ENCODE measurements at places on chromosomes 6 and 20. TPM values are rescaled to one million over a fixed set of nuclear protein-coding genes. Genes with fewer than 3 reads are reported as not detected.

Gene HNF4A
- not detected for total RNA-seq

- no peaks in the 10 kb centered on the region for H3K36me3 ChIP-seq
- peaks cover 5% of the 10 kb centered on the region for H3K27me3 ChIP-seq
- H3K4me3 ChIP-seq = no peak overlapping the region
- DNase-seq = peak; percentile 60
- no peaks in the 10 kb centered on the region for H3K4me1 ChIP-seq
Measured at GRCh38 chr20:61949714-61950640, 115.7 kb downstream of the TAF4 start.

- peaks cover 25% of the 10 kb centered on the region for H3K4me1 ChIP-seq
- no peak overlapping the region for H3K4me3 ChIP-seq
- H3K27me3 ChIP-seq = no peaks in the 10 kb centered on the region
- no peak overlapping the region for H3K27ac ChIP-seq
Measured at GRCh38 chr20:10647471-10647870, 26.3 kb downstream of the JAG1 start.

DNA sequence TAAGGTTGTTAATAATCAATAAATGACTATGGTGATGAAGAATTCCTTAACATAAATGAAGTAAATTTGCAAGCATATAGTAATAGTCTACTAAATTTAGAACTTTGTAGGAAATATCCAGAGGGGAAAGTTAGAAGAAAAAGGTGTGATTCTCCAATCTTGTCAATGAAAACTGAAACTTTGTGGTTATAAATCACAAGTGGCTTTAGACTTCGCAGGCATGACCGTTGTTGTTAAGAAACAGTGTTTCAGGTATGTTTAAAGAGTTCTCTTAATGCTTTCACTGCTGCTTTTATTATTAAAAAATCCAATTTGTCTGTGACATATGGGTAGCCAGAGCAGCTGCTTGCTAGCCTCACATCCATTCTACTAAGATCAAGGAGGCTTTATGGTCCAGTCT is 475.6 kb upstream of the ADGRB3 start:
- no peaks in the 10 kb centered on the region for H3K27me3 ChIP-seq
- no peak overlapping the region for H3K27ac ChIP-seq
- no peak for DNase-seq
- H3K36me3 ChIP-seq = no peaks in the 10 kb centered on the region

- H3K4me3 ChIP-seq = no peak overlapping the region
- no peaks in the 10 kb centered on the region for H3K27me3 ChIP-seq
- no peaks in the 10 kb centered on the region for H3K36me3 ChIP-seq
- DNase-seq = peak; percentile 57
- H3K4me1 ChIP-seq = peaks cover 9% of the 10 kb centered on the region
Measured at GRCh38 chr20:63580796-63581461, 6.9 kb upstream of the HELZ2 start.

All from sigmoid colon (tissue), 7 donors.